ENCODE measurements at places on chromosomes 6 and 20.

- no peak for DNase-seq
Measured at GRCh38 chr6:11869672-11870340, 91.2 kb upstream of the ADTRP start.

- no peak for DNase-seq
Measured at GRCh38 chr20:58146746-58147140, 81.7 kb downstream of the ANKRD60 start.

DNA sequence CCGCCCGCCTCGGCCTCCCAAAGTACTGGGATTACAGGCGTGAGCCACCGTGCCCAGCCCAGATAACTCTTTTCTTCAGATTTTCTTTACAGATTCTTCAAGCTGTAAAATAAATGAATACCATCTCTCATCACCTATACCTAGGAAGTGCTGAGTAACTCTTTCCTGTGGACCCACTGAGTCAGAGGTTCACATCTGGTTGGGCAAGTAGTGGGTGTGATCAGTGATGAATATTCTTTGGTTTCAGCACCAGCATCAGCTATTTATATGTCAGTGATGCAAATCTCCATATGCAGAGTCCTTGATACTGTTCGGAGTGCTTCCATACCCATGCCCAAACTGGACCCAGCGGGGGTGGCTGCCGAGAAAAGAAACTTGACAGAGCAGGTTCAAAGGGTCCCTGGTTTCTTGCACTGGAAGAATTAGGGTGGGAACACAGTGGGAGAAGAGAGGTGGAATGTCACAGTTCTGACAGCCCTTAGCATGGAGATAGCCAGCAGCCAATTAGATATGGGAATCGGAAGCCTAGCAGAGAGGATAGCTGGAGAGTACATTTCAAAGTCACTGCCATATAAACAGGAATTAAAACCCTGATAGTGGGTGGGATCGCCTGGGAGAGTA is 64.9 kb upstream of the DDR1 start:
- DNase-seq: no peak

GRCh38 chr20:7967199-7967844 is 27.1 kb upstream of the HAO1 start:
- DNase-seq: no peak

DNA sequence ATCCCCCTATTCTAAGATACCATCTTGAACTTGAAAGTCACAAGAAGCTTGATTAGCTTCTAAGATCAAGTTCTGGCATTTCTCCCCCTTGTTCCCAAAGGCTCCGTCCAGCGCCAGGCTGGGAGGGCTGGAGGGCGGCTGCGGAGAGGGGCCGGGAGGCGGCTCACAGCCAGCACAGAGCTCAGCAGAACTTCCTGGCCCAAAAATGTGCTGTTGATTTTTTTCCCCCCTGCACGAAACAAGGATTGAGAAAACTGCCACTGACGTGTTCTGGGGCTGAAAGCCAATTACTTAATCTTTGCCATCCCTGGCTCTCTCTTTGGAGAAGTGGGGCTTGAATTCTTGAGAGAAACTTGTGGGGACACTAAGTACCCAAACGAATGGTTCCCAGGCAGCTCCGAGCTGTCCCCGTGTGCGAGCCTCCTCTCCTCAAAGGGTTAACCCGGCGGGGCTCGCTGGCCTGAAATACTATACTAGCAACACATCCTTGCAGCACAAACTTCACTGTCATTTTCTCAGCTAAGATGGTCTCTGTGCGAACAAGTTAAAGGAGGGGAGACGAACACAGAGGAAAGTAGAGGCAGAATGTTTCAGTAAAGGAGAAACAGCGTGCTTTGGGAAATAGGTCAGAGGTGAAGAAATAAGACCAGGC is 452 bp downstream of the TRAF3IP2 start:
- no peak for DNase-seq

DNA sequence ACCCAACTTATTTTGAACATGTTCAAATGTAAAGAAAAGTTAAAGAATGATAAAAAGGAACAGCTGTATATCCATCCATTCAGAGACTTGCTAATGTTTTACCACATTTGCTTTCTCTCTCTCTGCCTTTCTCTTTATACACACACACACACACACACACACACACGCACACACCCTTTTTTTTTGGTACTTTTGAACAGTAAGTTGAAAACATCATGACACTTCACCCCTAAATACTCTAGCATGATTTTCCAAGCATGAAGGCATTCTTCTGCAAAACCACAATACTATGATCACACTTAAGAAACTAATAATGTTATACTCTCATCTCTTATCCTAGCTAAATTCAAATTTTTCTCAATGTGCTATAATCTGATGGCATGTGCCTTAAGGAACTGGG is 192.3 kb downstream of the UTRN start:
- DNase-seq: no peak

- peak; percentile 38 for DNase-seq
Measured at GRCh38 chr6:101543796-101544195, 150.3 kb downstream of the GRIK2 start.
